Psoas muscle (tissue), 8 donors: ENCODE measurements at places on chromosomes 1 and 21. TPM values are rescaled to one million over a fixed set of nuclear protein-coding genes. Genes with fewer than 3 reads are reported as not detected.

Gene L1TD1
- not detected for total RNA-seq

Gene TMEM52
- 48.0 TPM for total RNA-seq

Gene LENEP
- not detected for total RNA-seq

Gene SLC44A5
- 7.5 TPM for total RNA-seq

Gene DPT
- total RNA-seq: 9.3 TPM

Gene C1orf116
- total RNA-seq: 0.46 TPM

DNA sequence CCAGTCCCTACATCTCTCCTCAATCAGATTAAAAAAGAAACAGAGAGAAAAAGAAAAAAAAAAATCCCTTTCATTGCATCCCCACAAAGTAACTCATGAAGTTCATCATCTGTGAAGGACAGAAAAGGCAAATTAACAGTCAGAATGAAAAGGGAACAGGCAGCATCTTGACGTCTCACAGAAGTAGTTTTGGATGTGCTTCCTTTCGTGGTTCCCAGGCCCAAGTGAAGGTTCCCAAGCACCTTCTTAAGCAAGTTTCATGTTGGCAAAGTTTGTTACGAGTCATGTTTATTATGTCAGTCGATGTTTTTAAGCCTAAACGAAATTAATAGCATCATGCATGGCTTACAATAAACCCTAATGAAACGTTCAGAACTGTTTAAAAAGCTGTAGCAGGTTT is 475.2 kb downstream of the SETD4 start:
- peaks cover 3% of the 10 kb centered on the region for H3K27me3 ChIP-seq
- no peak for DNase-seq
- H3K36me3 ChIP-seq: no peaks in the 10 kb centered on the region

DNA sequence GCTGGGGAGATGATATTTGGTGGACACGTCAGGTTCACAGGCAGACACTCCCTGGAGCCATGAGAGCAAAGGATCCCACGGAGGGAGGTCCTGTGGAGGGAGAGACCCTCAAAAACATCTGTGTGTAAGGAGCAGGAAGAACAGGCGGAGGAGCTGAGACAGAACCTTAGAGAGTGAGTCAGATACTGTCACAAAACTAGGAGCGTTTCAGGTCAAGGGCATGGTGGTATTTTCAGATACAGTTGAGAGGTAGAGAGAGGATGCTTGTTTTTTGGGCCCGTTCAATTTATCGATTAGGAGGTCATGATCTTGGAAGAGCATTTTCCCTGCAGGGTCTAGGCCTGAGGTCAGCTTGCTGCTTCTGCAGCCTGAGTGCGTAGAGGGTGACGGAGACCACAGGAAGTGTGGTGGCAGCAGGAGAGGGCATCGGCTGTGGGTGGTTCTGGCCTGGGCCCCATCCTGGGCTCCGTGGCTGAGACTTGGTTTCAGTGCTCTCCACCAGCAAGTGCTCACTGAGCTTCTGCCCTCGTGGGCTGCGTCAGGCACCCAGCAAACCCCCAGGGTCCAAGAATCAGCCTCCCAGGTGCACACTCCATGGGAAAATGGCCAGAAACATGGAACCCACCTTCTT is 39.9 kb downstream of the SPSB1 start:
- no peak overlapping the region for H3K4me3 ChIP-seq
- no peaks in the 10 kb centered on the region for H3K36me3 ChIP-seq
- H3K4me1 ChIP-seq: peaks cover 8% of the 10 kb centered on the region
- H3K27me3 ChIP-seq: no peaks in the 10 kb centered on the region
- DNase-seq: no peak
- H3K27ac ChIP-seq: no peak overlapping the region

GRCh38 chr1:193868425-193868824 is 682.0 kb upstream of the B3GALT2 start:
- no peak overlapping the region for H3K4me3 ChIP-seq
- H3K27me3 ChIP-seq: no peaks in the 10 kb centered on the region
- no peak for DNase-seq
- H3K27ac ChIP-seq: no peak overlapping the region

- no peak overlapping the region for H3K27ac ChIP-seq
- no peaks in the 10 kb centered on the region for H3K27me3 ChIP-seq
- peaks cover 36% of the 10 kb centered on the region for H3K36me3 ChIP-seq
- H3K4me1 ChIP-seq: no peaks in the 10 kb centered on the region
- DNase-seq: no peak
Observed at GRCh38 chr1:193211539-193211938, 25.1 kb upstream of the B3GALT2 start.

GRCh38 chr1:77048615-77049005 is 170.6 kb downstream of the PIGK start:
- DNase-seq: no peak
- H3K4me1 ChIP-seq: no peaks in the 10 kb centered on the region
- peaks cover 1% of the 10 kb centered on the region for H3K27me3 ChIP-seq
- no peaks in the 10 kb centered on the region for H3K36me3 ChIP-seq

GRCh38 chr1:35452106-35452774 is 105.0 kb downstream of the KIAA0319L start:
- H3K27ac ChIP-seq: no peak overlapping the region
- peaks cover 7% of the 10 kb centered on the region for H3K36me3 ChIP-seq
- peaks cover 9% of the 10 kb centered on the region for H3K4me1 ChIP-seq

DNA sequence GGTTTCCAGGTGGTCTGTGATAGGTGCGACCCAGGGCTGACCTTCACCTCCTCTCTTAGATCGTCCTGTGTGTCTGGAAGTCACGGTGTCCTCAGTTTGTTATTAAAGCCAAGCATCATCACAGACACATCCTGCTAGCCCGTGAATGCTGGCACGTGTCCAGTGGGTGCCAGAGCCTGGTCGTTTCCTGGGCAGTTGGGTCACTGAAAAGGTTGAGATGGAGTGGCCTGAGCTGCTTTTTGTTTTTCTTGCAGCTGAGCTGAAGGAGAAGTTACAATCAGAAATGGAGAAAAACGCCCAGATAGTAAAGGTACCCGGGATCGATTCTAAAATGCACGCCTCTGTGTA is 23.2 kb downstream of the PCNT start:
- DNase-seq: peak; percentile 54
- peak overlapping the region; percentile 95 for H3K27ac ChIP-seq
- no peak overlapping the region for H3K4me3 ChIP-seq
- H3K4me1 ChIP-seq: peaks cover 21% of the 10 kb centered on the region
- H3K36me3 ChIP-seq: peaks cover 5% of the 10 kb centered on the region

GRCh38 chr1:18288722-18289121 is 181.1 kb downstream of the IGSF21 start:
- H3K27ac ChIP-seq: no peak overlapping the region
- H3K27me3 ChIP-seq: peaks cover 10% of the 10 kb centered on the region
- H3K4me3 ChIP-seq: no peak overlapping the region
- H3K4me1 ChIP-seq: no peaks in the 10 kb centered on the region

DNA sequence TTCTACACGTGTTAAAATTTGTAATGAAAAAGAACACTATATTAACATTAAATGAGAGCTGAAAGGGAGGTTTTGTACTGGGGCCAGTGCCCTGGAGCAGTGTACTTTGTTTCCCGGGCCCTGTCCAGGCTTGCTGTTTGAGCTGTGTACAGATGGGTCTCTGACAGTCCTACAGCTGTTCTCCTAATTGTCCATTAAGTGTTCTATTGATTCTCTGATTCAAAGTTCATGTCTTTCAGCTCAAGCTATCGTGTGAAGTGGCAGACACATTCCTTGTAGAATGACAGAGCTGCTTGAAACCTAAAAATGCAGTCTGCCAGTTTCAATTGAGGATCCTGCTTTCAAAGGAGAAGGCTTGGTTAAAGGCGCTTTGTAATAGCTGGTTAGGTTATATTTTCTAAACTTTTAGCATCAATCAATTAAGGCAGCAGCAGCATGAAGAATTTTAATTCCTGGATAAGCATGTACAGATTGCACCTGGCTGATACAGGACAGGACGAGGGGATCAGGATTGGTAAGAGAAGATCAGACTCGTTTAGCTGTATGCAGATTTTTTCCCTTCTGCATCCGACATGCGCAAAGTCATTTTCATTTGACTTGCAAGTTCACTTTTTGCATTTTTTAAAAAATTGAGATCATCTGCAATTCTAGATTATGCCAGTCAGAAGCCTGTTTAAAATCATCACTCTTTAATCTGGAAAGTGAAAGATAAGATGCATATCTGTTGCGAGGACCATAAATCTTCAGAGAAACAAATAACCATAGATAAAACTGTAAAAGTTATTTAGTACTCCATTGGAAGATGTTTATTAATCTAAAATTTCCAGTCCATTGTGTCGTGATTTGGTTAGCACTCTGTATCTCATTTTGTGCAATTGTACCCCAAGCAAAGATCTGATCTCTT is 98.5 kb downstream of the ATG4C start:
- no peak overlapping the region for H3K4me3 ChIP-seq
- no peaks in the 10 kb centered on the region for H3K4me1 ChIP-seq
- H3K27ac ChIP-seq: no peak overlapping the region
- no peaks in the 10 kb centered on the region for H3K36me3 ChIP-seq
- no peak for DNase-seq

- H3K27ac ChIP-seq: no peak overlapping the region
- no peaks in the 10 kb centered on the region for H3K4me1 ChIP-seq
- DNase-seq: no peak
- no peaks in the 10 kb centered on the region for H3K27me3 ChIP-seq
Observed at GRCh38 chr1:29394521-29395225, 158.4 kb downstream of the PTPRU start.

DNA sequence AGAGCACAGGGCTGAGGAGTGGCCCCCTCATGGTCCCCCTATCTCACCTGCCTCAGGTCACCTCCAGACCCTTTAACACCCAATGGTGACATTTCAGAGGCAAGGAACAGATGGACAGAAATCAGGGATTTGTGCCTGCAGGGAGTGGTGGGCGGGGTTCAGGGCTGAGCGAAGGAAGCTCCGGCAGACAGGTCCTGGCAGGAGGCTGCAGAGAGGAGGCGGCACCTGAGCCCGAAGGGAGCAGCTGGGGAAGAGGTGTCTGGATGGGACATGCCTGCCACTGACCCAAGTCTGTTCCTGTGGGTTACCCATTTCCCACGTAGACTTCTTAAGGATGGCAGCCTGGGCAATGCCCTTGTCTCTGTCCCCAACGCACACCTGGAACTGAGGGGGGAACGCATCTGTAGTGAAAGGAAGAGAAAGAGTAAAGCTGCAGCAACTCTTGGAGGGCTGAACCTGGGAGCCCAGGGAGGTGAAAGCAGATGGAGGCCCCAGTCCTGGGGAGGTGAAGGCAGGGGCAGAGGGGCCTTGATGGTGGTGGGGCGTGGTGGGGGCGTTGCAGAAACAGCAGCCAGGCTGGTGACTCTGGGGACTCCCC is 61.6 kb upstream of the ADARB1 start:
- peak overlapping the region; percentile 23 for H3K27ac ChIP-seq
- H3K4me1 ChIP-seq: peaks cover 15% of the 10 kb centered on the region
- no peaks in the 10 kb centered on the region for H3K27me3 ChIP-seq

GRCh38 chr21:33076600-33077329 is 6.8 kb downstream of the OLIG1 start:
- H3K36me3 ChIP-seq: no peaks in the 10 kb centered on the region
- H3K4me1 ChIP-seq: peaks cover 6% of the 10 kb centered on the region
- H3K27me3 ChIP-seq: peaks cover 9% of the 10 kb centered on the region

DNA sequence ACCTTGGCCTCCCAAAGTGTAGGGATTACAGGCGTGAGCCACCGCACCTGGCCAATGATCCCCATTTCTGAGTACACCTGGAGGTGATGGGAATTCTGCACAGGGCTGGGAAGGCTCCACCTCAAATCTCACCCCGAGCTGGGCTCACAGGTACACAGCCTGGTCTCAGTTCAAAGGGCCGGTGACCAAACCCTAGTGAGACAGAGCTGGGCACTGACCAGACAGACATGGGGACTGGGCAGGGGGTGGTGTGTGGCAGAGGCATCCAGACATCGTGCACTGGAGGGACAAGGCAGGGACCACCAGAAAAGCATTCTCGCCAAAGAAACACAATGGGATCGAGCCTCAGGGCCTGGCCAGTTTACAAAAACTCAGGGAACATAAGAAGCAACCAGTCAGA is 17.2 kb downstream of the LSS start:
- no peaks in the 10 kb centered on the region for H3K27me3 ChIP-seq
- DNase-seq: no peak
- H3K4me1 ChIP-seq: no peaks in the 10 kb centered on the region
- no peak overlapping the region for H3K4me3 ChIP-seq
- no peak overlapping the region for H3K27ac ChIP-seq

DNA sequence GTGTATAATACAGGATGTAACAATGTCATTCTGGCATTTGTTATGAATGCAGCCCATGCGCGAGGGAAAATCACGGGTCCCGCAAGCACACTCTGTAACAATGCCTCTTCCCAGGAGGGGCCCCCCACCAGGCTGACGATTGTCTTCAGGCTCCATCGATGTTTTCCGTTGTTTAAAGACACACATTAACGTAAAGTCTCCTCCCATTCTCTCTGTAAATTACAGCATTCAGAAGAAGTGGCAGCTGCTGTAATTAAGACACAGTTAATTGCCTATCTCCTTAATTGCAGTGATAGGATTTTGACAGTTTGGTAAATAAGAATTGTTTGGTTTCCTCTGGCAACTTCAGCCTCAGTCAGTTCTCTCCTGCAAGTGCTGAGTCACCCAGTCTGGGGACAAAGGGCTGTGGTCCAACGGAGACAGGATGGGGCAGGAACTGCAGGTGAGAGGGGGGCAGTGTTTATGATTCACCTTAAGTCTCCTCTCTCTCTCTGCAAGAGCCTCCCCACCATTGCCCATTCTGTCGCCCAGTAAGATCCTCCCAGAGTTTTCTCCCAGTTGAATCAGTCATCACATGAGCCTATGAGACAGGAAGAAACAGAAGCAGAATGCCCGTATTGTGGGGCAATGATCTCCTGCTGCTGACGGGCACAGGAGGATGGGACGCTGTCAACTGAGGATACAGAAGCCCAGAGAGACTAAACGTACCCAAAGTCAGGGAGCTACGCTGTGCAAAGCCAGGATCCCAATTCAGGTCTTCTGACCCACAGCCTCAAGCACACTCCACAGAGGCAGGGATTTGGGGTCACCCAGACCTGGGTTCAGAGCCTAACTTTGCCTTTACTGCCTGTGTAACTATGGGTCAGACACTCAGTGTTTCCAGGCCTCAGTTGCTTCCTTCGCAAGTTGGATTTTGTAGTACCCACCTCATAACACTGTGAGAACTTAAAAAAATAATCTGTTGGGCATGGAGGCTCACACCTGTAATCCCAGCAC is 110.0 kb downstream of the ADSS2 start:
- H3K36me3 ChIP-seq: no peaks in the 10 kb centered on the region
- no peaks in the 10 kb centered on the region for H3K27me3 ChIP-seq
- no peak overlapping the region for H3K27ac ChIP-seq
- H3K4me3 ChIP-seq: no peak overlapping the region
- no peaks in the 10 kb centered on the region for H3K4me1 ChIP-seq
- DNase-seq: no peak

DNA sequence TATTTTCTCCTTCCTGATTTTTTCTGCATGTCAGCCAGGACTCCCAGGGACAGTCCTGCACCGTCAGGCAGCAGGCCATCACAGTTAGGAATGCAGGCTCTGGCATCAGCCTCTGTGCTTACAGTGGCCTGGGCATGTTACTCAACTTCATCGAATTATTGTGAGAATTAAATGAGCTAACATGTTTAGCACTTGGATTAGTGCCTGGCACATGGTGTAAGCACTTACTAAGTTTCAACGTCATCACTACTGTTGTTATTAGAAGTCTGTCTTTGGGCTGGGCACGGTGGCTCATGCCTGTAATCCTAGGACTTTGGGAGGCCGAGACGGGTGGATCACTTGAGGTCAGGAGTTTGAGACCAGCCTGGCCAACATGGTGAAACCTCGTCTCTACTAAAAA is 45.1 kb downstream of the SCCPDH start:
- DNase-seq: peak; percentile 88
- no peaks in the 10 kb centered on the region for H3K27me3 ChIP-seq
- H3K4me1 ChIP-seq: no peaks in the 10 kb centered on the region
- H3K4me3 ChIP-seq: no peak overlapping the region

- no peaks in the 10 kb centered on the region for H3K4me1 ChIP-seq
- no peaks in the 10 kb centered on the region for H3K27me3 ChIP-seq
- H3K4me3 ChIP-seq: no peak overlapping the region
- H3K36me3 ChIP-seq: no peaks in the 10 kb centered on the region
- no peak for DNase-seq
Observed at GRCh38 chr1:181784039-181784683, 277.4 kb downstream of the ZNF648 start.
